CD4-positive, alpha-beta T cell treated with Interleukin-15 for 1 hour (primary cell): ENCODE measurements at places on chromosomes 2 and 18.
A peak's percentile ranks its signal among the peaks of the same experiment; 100 is the strongest.

DNA sequence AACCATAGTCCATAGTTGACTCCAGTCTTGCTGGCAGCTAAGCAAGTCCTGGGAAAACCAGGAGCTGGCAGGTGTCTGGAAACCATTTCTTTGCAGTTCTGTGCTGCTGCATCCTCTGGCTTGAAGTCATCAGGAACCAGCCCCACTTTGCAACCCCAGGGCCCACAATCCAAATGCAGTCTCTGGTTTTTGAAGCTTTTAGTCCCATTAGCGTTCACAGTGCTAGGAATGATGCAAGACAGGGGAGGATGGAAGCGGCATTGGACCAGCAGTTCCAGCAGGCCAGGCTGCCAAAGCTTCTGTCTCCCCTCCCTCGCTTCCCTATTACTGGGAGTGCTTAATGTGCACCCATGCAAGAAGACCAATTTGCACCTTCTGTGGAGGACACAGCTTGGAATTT is 106.4 kb downstream of the ZBTB7C start:
- no peak for DNase-seq

DNA sequence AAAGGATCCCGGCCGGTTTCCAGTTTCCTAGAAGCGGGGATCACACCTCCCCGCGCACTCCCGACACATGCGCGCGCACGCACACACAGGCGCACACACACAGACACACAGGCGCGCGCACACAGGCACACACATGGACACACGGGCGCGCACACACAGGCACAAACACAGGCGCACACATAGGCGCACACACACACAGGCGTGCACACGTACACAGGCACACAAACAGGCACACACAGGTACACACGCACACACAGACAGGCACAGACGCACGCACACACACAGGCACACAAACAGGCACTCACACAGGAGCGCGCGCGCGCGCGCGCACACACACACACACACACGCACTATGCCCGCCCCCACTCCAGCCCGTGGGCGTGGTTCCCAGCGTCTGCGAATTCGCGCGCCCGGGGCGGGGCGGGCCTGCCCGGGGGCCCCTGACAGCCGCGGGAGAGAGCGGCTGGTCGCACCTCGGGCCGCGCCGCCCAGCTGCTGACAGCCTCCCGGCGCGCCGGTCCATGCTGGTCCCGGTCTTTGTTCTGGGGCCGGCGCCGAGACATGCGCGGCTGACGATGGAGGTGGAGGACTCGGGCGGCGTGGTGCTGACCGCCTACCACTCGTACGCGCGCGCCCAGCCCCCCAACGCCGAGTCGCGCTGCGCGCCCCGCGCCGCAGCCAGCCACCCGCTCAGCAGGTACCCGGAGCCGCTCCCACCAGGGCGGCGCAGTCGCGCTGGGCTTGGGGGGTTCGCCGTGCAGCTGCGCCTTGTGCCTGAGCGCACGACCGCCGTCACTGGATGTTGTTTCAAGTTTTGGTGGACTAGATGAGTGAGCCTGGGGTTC is at the start of gene ARHGAP28:
Gene ARHGAP28, plus strand, starts transcription at position 470 of the 845 bp plus-strand sequence. Its CDS starts 106 bp downstream, at position 576.
- no peak for DNase-seq

DNA sequence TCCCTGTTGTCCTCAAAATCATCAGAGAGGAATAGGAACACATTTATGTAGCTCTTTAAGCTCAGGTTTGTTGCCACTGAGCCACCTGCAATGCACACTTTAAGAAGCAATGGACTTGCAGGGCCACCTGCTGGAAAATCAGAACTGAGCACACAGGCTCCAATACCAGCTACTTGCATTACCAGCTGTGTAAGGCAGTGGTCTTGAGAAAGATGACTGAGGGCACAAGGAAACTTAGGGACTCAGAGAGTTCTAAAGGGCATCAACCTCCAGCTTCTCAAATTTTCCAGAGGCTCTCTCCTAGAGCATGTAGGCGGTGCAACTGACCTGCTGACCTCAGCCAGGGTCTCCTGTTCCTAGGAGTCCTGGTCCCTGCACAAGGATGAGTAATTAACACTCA is 2.5 kb upstream of the CNDP2 start:
- peak; percentile 77 for DNase-seq

DNA sequence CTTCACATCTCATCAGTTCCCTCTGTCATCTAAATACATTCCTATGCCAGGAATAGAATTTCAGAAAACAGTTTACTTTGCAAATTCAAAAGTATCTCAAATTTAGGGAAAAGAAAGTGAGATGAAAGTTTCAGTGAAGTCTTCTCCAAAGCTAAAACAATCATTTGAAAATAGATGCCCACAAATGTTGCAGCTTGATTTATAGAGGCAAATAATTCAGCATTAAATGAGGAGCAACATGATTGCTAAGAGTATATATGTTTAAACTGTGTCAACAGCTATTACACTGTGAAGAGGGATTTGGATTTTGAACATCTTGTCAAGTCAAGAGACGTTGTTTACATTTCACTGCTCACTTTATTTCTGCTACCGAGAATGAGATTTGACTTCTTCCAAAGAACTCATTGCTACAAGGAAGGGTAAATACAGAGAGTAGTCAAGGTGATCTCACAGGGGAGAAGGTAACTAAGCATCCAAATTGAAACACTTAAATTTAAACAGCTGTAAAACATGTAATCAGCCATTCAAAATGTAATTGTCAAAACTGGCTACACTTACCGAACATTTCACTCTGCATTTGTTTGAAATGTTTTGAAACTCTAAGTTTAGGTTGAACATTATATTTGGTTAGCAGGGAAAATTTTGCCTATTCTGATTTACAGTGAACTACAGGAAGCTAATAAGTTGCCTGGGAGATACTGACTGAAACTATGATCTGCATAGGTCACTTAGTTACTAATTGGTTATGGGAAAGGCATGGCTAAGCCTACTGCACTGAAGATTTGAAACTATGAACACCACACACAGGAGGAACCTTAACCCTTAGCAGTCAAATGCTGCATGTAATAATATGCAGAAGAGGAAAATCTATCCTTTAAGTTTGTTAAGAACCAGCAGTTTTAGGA is 33.2 kb upstream of the GALNT3 start:
- no peak for DNase-seq

DNA sequence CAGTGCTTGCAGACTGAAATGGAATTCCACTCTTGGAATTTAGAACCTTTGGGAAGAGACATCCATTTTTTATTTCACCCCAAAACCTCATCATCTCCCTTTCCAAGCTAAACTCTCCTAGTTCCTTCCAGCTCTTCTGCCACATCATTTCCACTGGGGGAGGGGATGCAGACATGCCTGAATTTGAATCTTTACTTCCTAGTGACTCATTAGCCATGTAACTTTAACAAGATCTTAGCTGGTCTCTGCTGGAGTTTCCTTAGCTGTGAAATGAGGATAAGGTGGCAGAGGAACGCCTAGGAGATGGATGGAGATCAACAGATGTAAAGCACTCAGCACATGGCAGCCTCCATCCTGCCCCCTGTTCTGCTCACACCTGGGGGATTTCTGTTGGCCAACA is 266.8 kb downstream of the EN1 start:
- DNase-seq, result no peak

- no peak for DNase-seq
Observed at GRCh38 chr2:119028327-119029174, 86.6 kb downstream of the MARCO start.

DNA sequence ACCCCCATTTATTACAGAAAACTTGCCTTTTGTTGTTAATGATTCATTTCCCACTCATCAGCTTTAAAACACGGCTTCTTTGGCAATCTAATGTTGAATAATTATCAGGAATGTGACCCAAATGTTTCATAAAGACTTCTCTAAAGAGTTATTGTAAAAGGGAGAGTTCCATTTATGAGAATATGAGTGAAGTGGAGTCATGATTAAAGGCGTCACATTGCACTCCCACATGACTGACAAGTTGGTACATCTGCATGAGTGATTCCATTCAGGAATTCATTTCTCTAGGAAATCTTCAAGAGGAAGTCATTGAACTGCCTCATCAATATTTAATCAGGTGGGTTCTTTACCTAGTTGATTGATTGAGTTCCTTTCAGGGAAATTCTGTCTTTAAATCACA is 184.8 kb downstream of the LNPK start:
- DNase-seq, result no peak

- no peak for DNase-seq
Observed at GRCh38 chr2:230520875-230521155, 104.8 kb downstream of the SP100 start.

- no peak for DNase-seq
Observed at GRCh38 chr2:71358931-71359671, 27.5 kb downstream of the ZNF638 start.

DNA sequence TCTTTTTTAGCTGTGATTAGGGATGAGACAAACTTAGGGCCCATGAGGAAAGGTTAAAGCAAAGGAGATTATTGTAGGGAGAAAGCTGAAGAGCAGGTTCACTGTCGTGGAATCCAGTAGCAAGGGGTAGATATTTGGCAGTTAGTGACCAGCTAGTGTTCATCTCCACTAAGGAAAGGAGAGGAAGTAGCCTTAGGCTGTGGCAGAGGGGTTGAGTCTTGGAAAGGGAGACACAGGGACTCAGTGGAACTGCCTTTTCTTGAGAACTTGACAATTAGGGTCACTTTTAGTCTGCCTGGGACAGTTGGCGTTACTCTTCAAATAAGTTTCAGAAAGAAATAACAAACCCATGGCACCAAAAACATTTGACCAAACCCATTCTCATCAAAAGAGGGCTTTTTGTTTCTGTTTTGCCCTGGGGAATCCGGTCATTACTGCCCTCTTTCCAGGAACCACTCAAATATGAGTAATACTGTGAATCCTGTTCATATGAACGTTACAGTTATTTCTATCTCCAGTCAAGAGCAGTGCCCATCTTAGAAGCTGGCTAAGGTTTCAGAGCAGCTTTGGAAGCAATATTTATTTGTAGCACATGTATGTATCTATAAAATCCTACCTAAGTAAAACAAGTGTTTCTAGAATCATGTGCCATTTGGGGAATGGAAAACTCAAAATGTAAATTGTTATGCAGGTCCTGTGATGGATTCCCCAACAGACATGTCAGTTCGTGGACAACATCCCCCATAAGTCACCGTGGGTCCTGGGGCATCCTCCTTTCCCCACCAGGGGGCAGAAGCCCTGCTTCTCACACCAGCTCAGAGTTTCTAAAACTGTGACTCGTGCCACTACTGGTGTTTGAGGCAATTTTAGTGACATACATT is 77.3 kb upstream of the PHLPP1 start:
- peak; percentile 35 for DNase-seq

- DNase-seq, result no peak
Observed at GRCh38 chr2:232871835-232872736, 2.0 kb downstream of the SNORC start.

GRCh38 chr2:231992888-231993287 is 31.4 kb downstream of the DIS3L2 start:
- no peak for DNase-seq

DNA sequence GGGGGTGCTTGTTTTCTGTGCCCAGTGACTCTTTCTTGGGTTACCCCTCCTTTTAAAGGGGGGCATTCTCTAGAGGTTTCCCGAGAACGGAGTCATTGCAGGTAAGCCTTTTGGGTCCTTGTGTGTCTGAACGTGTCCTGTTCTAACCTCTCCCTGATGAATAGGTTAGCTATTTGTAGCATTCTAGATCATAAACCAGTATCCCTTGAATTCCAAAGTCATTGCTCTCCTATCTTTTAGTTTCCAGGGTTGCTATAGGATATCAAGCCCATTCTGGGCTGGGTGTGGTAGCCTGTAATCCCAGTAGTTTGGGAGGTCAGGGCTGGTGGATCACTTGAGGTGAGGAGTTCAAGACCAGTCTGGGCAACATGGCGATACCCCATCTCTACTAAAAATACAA is 65.9 kb upstream of the YWHAQ start:
- no peak for DNase-seq

GRCh38 chr18:2776601-2777000 is 70.2 kb upstream of the EMILIN2 start:
- no peak for DNase-seq

- no peak for DNase-seq
Observed at GRCh38 chr2:201701646-201702045, 3.2 kb upstream of the MPP4 start.

DNA sequence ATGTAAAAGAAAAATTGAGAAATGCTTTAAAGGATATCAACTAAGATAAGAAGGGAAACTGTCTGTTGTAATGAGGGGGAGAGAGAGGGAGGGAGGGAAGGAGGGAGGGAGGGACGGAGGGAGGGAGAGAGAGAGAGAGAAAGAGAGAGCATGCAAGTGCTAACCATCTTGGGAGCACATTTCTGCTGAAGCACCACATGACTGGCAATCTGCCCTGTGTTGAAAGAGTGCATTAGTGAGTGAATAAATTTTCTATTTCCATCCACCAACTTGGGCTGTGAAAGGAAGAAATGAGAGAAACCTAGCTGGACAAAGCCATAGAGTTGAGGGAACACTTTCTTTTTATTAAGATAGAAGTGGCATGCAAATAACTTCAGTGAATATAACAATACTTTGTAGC is 110.7 kb downstream of the TMX3 start:
- DNase-seq, result no peak

- DNase-seq, result no peak
Observed at GRCh38 chr2:84231478-84231877, 227.6 kb downstream of the SUCLG1 start.

DNA sequence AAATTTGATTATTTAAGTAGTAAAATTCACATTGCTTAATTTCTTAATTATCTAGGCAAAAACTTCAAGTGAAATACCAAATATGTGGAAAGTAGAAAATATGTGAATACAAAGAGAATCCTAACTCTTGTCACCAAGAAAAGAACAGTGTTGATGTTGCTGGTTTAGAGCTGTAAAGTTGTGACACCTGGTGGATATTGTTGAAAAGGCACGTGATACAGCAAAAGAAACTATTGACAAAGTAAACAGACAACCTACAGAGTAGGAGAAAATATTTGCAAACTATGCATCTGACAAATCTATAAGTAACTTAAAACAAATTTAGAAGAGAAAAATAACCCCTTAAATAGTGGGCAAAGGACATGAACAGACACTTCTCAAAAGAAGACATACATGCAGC is 25.6 kb upstream of the ZC3H15 start:
- no peak for DNase-seq

DNA sequence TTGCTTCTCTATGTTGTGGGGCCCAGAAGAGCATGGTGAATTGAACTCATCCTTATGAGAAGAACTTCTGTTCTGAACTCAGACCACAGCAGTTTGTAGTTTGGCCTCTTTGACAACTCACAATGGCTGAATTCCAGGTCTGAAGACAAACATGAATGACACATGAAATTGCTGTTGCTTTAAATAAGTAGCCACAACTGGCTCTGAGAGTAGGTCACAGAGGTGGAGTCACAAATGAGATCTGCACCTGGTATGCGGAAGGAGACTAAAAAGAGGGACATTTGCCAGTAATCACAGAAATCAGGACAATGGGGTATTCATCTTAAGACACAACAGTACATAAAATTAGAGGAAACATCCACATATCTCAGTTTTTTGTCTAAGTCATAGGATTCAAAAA is 290.3 kb upstream of the MMADHC start:
- no peak for DNase-seq

GRCh38 chr2:12303181-12304030 is 413.3 kb upstream of the TRIB2 start:
- DNase-seq, result no peak
